ENCODE measurements at places on chromosomes 16 and 17. TPM values are rescaled to one million over a fixed set of nuclear protein-coding genes. Genes with fewer than 3 reads are reported as not detected.

Gene PIK3R5
- 12.3 TPM for total RNA-seq

Gene C16orf54
- total RNA-seq, result 1.8 TPM

Gene FNDC8
- not detected for total RNA-seq

Gene HBA2
- 46.4 TPM for total RNA-seq

Gene CENPN
- 3.9 TPM for total RNA-seq

Gene HS3ST3A1
- total RNA-seq, result 1.0 TPM

Gene TBC1D3K
- not detected for total RNA-seq

Gene NPLOC4
- 56.0 TPM for total RNA-seq

Gene CSH2
- not detected for total RNA-seq

Gene NARF
- total RNA-seq, result 44.9 TPM

Gene ADAM11
- 1.4 TPM for total RNA-seq

Gene CTF1
- 2.6 TPM for total RNA-seq

Gene TPSB2
- 195 TPM for total RNA-seq

Gene ACBD4
- 28.8 TPM for total RNA-seq

Gene TPSD1
- 2.0 TPM for total RNA-seq

Gene SLC12A3
- total RNA-seq, result not detected

Gene SMIM22
- total RNA-seq, result not detected

Gene TSPAN10
- total RNA-seq, result 3.5 TPM

Gene BCL6B
- total RNA-seq, result 5.9 TPM

Gene LDAF1
- total RNA-seq, result 97.5 TPM

Data from breast epithelium (tissue), 4 donors.